D721Med (cell line): ENCODE measurements at places on chromosomes 4 and X.

- DNase-seq = no peak
These were observed 689 bp downstream of the METAP1 start for GRCh38 chr4:98996056-98996764.

DNA sequence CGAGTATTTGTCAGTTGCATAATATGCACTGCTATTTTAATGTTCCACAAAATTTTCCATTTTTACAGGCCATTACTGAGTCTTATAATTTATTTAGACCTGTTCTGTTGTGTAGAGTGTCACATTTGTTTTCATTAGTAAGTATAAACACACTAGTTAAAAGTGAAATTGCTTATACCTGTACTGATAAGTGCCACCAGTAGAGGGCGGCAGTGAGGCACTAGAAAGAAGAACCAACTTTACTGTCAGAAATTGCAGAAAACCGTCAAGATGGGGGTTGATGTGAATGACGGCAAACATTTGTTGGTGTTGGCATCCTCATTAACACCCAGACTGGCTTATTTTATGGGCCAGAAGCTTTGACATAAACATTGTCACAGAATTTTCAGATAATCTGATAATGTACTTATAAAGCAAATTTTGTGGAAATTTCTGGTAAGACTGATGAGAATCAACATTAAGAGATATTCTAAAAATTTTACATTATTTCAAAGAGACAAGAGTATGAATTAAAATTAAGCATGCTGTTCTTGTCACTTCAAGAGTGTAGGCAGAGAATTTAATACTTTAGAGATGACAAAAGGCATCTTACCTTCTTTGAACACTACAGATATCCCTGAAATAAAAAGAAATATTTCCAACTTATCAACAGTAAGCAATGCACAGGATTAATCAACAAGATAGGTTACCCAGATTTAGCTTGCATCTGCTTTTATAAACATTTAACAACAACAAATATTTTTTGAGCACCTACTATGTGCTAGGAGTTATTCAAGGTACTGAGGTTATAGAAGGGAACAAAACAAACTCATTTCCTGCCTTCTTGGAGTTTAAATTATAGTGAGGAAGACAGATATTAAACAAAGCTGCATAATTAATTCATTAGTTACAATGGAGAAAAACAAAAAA, 24.9 kb downstream of the ALPK1 start:
- no peak for DNase-seq

DNA sequence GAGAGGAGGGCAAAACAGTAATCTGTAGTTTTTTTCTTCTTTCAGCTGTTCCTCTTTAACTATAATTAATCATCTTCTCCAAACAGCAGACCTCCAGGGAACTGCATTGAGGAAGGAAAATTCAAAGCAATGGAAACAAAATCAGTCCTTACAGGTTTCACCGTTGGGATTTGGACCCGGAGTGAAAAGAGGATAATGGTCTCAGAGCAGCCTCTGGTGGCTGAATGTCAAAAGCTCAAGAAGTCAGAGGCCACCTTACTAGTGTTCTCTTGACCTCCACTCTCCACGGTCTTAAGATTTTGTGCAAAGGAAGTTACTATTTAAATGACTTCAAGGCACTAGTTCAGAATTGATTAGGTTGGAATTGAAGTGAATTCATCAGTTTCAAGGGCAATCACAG, 16.0 kb upstream of the MID1 start:
- DNase-seq = no peak

DNA sequence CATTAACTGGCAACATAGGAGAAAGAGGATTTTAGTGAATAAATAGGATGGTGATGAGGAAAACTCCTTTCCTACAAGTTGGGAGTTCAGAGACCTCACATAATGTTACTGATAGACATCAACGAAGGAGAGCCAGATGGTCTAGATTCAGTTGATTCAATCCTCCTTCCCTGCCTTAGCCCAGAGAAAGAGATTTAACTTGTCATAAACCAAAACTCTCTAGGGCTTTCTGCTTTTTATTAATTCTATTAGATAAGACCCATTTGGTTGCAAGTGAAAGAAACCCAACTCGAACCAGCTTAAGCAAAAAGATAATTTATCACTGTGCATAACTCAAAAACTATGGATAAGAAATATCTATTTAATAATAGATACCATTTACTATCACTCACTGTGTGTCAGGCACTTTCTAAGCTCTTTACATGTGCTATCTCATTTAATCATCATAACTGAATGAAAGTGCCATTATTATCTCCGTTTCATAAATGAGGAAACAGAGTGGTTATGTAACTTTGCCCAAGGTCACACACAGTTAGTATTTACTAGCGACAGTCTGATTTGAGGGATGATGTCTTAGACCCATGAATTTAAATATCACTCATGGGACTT, 4.3 kb upstream of the UNC5C start:
- DNase-seq = no peak
